Left renal cortex interstitium (tissue), 4 donors: ENCODE measurements at places on chromosomes 5 and 9.

- DNase-seq = no peak
These were observed 365.0 kb upstream of the CDH9 start for GRCh38 chr5:27403243-27403882.

DNA sequence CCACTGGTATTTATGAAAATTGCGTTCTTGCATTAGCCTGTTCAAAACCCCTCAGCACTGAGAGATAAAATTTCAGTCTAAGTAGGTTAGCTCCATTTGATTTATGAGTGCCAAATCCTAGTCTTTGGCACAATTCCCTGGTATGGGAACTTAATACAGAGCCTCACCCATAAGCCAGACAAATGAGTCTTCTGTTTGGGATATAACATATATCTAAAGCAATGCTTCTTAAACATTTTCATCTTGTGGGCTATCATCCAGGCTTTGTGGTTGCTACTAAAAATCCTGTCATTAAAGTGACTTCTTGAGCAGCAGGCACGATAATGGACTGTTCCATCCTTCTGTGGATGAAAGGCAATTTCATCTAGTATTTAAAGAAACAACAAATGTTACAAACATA is 419.5 kb upstream of the ACTBL2 start:
- DNase-seq = no peak

GRCh38 chr5:37837414-37838032 is 2.3 kb downstream of the GDNF start:
- no peak for DNase-seq

- no peak for DNase-seq
These were observed 12.9 kb downstream of the MYORG start for GRCh38 chr9:34363619-34364351.

DNA sequence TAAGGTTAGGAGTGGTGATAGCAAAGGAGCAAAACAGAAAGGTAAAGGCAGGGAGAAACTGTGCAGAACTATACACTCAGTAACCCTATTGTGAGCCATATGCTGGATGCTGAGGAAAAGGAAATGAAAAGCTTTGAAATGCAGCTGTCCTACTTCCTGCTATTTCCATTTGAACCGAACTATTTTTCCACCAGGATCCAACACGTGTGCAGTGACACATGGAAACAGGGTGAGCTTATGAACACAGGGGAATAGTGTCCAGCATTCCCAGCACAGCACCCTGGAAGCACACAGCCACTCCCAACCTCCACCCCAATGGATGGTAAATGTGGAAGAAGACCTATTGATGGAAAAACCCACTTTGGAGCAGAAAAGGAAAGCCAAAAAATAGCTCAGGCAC is 69.0 kb upstream of the SLC12A2 start:
- no peak for DNase-seq
